Type B pancreatic cell (in vitro differentiated cells): ENCODE measurements at places on chromosomes 1 and 21.

DNA sequence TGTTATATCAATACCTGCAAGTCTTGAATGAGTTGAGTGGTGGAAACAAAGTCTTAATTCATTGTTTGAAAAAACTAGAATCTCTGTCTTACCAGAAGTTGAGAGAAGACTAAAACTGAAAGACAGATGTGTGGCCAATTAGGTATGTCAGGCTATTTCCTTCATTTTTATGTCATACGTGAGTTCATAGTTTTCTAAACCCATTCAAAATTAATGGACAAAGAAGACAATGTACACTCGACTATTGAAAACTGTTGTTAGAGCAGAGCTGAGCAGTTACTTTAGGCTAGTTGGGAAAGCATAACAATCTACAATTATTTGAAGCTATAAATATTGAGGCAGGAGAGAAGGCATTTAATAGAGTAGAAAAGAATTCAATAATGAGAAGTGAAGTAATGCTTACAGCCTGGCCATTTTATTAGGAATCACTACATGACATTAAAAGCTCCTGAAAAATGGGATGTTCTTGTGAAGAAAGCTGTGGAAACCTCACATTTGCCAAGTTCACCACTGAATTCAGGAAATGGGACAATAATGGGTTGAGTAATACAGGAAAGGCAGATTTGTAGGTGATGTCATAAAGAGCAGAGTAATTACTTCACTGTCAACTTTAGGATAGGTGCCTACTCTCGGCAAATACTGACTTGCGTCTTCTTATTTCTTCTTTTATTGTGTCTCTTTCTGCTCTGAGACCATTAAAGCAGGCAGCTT lies 204.4 kb downstream of the PLA2G4A start:
- DNase-seq = no peak

DNA sequence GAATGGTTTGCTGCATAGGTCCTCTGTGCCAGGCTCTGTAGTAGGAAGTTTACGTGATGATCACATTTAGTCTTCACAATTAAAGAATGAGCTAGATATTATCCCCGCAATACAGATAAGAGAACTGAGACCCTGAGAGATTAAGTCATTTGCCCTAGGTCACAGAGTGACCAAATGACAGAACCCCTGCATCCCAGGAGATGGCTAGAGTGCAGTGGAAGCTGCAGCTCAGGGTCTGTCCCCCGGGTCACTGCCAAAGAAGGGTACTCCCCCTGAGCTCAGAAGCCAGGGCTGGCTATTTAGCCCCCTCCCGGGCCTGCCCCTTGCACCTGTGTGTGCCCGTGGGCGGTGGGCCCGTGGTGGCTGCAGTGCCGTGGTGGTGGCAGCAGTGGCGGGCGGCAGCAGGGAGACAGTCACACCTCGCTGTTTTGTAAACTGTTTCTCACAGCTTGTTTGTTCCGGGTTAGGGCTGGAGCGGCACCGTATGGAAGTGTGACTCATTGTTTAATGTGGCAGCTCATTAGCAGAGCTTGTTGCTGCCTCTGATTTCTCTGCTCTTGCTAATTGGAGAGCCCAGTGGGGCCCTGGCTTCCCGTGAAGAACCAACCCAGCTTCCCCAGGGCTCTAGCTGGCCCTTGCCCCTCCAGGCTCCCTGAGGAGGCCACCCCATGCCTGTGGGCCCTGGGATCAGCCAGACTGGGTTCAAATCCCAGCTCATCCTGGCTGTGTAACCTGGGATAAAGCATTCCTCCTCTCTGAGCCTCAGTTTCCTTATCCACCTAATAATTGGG lies 19.3 kb upstream of the FOXO6 start:
- no peak for DNase-seq

GRCh38 chr1:27557596-27558340 lies 46.2 kb downstream of the AHDC1 start:
- DNase-seq = no peak

GRCh38 chr1:66331658-66332547 lies 202.1 kb upstream of the SGIP1 start:
- DNase-seq = no peak

DNA sequence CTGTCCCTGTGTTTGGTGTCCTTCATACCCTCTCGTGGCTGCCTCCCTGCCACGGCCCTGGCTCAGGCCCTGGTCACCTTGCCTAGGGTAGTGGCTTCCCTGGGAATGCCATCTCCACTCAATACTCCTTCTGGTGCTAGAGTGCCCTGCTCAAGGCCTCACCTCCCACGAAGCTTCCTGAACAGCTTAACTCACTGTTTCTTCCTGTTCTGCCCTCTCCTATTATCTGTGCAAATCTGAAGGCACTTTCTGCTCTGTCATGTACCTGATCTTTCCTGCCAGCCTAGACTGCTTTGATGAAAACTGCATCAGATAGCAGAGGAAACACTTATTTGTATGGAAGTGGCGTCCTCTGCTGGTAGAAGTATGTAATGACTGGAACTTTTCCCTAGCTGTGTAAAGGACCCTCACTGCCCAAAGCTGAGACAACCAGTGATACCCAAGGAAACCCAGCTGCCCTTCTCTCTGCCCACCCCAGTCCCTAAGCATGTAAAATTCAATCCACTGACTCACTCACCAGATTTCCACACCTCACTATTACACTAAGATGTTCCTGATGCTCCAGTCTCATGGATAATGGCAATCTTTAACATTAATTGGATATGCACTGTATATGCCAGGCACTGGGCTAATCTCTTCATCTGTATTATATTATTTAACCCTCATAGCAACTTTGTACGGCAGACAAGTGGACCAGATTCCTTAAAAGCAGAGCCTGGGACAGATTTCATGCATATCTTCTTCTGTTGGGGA lies 36.2 kb upstream of the BTG2 start:
- peak; percentile 62 for DNase-seq

- DNase-seq = no peak
Measured at GRCh38 chr1:184974056-184974836, at the start of gene NIBAN1. TSS of gene NIBAN1 (minus strand) at chr1:184974508. CDS start at chr1:184974356, 152 bp downstream.

- DNase-seq = no peak
Measured at GRCh38 chr1:246798606-246799496, 74.6 kb downstream of the SCCPDH start.

- DNase-seq = no peak
Measured at GRCh38 chr1:68383092-68383491, 66.7 kb downstream of the RPE65 start.

- DNase-seq = no peak
Measured at GRCh38 chr1:169517558-169518186, 31.9 kb upstream of the SLC19A2 start.

DNA sequence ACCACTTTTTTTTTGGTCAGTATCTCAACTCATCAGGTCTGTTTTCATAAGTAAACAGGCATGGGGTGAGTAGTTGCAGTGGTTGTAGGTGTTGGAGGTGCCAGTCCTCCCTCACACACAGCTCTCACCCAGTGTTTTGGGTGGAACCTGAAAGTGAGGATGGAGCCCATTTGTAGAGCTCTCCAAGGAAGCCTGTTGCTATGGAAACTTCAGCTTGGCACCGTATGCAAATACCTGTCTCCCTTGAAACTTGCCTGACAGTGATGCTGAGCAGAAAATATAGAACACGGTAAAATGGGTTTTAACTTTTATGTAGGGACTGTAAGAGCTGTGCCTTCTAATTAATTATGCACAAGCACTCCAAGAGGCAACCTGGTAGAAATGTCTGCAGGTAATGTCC lies 214.1 kb downstream of the AJAP1 start:
- no peak for DNase-seq

GRCh38 chr1:159835862-159836525 lies 9.3 kb downstream of the SLAMF8 start:
- DNase-seq = no peak

DNA sequence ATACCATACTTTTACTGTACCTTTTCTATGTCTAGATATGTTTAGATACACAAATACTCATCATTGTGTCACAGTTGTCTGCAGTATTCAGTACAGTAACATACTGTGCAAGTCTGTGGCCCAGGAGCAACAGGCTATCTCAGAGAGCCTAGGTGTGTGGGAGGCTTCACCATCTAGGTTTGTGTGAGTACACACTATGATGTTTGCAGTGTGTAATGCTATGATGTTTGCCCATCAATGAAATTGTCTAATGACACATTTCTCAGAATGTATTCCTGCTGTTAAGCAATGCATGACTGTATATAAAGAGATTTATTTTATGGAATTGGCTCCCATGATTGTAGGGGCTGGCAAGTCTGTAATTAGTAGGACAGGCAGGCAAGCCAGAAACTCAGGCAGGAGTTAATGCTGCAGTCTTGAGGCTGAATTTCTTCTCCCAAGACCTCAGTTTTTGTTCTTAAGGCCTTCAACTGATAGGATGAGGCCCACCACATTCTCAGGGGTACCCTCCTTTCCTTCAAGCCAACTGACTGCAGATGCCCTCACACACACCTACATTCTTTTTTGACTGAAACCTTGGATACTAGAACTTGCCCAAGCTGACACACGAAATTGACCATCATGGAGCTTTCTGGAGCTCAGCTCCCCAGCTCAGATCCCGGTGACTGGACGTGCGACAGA lies 7.7 kb upstream of the AGTRAP start:
- DNase-seq = no peak

- DNase-seq = no peak
Measured at GRCh38 chr1:21104683-21105082, 72.0 kb downstream of the EIF4G3 start.

DNA sequence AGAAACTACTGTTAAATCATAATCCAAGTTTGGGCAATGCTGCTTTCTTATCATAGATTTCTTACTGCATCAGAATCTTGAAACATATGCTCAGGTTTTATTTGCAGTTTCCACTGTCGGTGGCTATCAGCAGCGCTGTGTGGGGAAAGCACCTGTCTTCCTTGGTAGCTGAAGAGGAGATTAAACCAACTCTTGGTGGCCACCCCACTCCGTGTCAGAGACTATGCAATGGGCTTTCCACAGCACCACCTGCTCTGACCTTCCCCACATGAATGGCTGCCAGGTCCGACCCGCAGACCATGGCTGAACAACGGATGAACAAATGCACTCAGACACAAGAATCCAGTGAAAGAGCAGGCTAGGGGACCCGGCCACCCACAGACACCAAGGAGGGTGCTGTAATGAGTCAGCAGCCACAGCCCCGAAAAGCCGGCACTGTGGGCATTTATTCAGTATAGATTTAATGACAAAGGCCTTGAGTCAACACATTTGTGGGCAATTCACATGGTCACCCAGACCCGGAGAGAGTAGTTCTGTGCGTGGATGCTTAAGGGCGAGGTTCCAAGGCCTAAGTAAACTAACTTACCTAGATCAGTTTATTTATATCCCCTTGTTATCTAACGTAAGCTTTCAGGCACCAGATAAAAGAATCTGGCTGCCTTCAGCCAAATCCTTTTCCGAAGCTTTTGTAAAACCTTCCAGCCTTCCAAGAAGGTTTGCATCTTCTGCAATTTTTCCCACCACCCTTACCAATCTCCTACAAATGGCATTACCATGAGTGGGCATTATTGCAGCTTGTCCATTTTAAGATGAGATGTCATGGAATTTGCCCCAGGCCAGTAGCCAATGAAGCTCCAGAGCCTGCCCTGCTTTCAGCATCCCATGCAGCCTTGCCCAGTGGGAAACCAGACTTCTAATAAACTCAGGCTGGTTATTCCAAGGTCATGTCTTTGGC lies 82.7 kb downstream of the HLCS start:
- no peak for DNase-seq

- no peak for DNase-seq
Measured at GRCh38 chr1:236172041-236172579, 29.8 kb downstream of the GPR137B start.
